PC-3 (cell line): ENCODE measurements at places on chromosomes 7 and 10.
A peak's percentile ranks its signal among the peaks of the same experiment; 100 is the strongest.

DNA sequence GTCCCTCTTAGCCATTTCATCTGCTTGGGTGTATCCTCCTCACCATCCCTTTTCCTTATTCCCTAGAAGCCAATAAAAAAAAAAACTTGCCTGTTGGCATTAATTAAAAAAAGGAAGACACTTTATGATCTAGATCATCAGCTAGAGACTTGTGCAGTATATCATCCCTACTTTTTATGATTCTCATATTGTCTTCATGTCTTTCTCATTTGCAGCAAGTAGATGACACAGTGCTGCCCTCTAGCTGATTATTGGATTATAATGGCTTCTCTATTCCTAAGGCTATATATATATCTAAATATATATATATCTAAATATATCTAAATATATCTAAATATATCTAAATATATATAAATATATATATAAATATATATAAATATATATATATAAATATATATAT, 272.4 kb upstream of the LRGUK start:
- DNase-seq = peak; percentile 69

- peak; percentile 78 for DNase-seq
Observed at GRCh38 chr10:59234816-59235429, 58.5 kb downstream of the PHYHIPL start.

DNA sequence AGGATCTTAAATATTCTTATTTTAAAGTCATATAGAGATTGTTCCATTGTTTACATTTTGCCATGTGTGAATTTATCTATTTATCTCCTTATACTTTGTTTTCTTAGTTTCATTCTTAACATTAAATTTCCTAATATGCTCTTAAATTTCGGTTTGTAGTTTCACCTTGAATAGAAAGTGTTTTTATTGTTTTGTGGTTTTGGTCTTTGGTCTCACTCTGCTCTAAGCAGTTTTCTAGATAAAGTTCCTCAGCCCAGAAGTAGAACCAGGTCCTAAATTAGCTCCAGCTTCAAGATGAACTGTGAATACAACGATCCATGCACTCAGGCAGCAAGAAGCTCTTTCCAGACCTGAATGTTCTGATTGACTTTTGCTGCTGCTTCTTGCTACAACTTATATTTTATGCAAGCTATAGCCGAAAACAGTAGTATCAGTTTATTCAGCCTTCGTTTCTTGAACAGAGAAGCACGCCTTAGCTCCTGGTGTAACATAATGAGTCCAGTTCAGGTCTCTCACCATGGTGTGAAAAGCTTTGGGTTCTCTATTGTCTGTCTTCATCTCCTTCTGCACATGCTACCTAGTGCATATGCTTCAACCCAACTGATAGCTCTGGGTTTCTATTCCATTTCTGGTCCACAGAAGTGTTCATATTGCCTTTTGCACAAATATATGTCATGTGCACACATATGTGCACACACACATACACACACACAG, 95.3 kb downstream of the SEM1 start:
- DNase-seq = no peak

GRCh38 chr10:61992671-61993668, 91.5 kb downstream of the ARID5B start:
- peak; percentile 50 for DNase-seq

GRCh38 chr7:121936951-121937623, 64.1 kb downstream of the PTPRZ1 start:
- DNase-seq = no peak

DNA sequence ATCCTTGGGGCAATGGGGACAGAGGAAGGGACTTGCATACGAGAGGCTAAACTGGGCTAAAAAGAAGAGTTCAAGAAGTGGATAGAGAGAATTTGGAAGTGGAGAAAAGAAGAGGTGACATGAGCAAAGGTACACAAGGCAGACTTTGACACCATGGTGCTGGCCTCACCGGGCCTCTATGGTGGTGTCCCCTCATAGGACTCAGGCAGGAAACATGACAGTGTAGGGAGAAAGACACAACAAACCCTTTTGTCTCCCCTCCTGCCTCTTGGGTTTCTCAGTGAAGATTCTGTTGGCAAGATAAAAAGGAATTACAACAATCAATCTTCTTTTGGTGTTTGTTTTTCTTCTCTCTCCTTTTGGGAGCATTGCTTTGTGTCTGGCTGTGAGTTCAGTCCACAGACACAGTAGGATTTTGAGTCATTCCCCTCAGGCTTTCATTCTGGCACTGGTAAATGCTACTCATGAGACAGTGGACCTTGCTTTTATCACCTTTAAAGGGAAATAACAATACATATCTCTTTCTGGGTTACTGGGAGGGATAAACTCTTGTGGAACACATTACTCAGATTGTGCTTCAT, 827.7 kb downstream of the TNS3 start:
- peak; percentile 85 for DNase-seq

- no peak for DNase-seq
Observed at GRCh38 chr10:125415964-125416363, 255.6 kb upstream of the CTBP2 start.

DNA sequence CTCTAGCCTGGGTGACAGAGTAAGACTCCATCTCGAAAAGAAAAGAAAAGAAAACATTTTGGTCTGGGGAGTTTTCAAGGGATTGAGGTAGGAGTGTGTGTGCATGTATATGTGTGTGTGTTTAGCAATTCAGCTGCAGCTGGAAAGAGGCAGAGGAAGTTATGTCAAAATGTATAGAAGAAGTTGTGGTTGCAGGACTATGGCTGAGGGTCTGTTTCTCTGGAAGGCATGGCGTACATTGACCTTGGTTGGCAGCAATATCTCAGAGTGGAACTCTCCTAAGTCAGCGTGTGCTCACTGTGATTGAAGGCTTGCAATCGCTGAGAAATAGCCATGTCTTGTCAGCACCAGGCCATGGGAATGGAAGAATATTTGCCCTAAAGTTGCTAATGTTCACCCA, 28.6 kb upstream of the RHBDD2 start:
- DNase-seq = no peak

DNA sequence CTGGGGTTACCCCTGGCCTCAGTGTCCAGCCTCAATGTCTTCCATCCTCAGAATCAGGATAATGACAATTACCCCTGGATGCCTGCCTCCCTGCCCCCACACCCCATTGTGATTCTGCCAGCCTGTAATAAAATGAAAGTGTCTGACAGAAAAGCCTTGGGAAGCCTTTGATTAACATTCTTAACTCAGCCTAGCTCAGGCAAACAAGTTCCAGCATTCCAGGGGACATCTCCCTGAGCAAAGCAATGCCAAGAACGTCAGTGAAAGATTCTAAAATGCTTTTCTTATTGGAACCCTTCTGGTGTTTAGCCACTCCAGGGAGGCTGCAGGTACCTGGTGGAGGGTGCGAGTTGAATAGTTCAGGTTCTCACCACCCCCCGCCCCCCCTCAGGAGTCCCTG, 18.7 kb downstream of the AFAP1L2 start:
- DNase-seq = no peak

- no peak for DNase-seq
Observed at GRCh38 chr7:15795393-15795792, 108.9 kb upstream of the MEOX2 start.

GRCh38 chr10:80452069-80452468, 2.0 kb upstream of the TSPAN14 start:
- no peak for DNase-seq

DNA sequence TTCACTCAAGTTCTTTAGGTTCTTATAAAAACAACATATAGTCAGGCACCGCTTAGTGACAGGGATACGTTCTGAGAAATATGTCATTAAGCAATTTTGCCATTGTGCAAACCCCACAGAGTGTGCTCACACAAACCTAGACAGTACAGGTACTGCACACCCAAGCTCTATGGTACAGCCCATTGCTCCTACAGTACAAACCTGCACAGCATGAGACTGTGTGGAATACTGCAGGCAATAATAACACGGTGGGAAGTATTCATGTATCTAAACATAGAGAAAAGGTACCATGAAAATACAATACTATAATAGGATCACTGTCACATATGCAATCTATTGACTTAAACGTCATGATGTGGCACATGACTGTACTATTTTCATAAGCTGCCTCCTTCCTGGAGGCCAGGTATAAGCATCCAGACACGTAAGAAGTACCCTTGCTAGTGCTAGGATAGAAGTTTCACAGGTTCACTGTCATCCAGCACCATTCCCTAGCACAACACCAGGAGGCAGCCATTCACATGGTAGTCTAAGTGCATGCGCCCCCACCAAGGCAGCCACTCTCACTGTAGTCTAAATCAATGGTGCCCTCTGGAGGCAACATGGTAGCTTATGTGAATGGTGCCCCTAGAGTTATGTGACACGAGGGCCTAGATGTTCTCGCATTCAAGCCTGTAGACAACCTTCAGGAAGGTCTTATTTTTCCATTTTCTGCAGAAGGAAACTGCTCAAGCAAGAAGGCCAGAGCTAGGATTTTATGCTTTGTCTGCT, 98.5 kb downstream of the ARHGAP22 start:
- peak; percentile 83 for DNase-seq

DNA sequence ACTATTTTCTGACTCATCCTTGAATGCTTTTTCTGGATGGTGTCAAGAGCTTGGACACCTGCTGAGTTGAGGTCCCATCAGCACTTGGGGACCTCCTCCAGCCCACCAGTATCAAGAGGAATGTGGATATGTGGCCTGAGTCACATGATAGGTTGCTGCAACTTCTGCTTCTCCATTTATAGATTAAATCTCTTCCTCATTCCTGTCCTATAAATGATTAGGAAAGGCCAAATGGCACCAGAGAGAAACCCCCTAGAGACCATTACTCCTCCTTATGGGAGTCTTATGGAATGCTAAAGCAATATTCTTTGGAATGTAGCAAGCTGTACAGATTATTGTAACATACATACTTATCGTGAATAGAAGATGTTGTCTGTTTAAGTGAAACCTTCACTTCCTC, 85.6 kb downstream of the NEUROD6 start:
- DNase-seq = no peak

- no peak for DNase-seq
Observed at GRCh38 chr10:60742512-60742911, 35.8 kb upstream of the CDK1 start.

- DNase-seq = no peak
Observed at GRCh38 chr10:44044549-44044948, 340.3 kb downstream of the CXCL12 start.

- DNase-seq = no peak
Observed at GRCh38 chr10:62638062-62638477, 166.4 kb upstream of the ADO start.

DNA sequence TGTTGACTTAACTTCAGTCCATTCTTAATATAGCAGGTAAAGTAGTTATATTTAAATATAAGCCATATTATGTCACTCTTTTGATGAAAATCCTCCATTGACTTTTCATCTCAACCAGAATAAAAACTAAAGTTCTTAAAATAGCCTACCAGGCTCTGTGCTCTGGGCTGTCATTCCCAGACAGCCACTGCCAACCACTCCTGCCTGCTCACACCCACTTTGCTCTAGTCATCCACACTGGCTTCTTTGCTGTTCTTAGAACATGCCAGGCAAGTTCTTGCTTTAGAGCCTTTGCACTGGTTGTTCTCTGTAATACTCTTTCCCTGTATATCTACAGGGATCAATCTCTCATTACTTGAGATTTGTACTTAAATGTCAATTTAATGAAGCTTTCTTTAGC, 80.6 kb downstream of the ZEB1 start:
- peak; percentile 12 for DNase-seq

GRCh38 chr10:522350-522749, 167.1 kb downstream of the DIP2C start:
- DNase-seq = no peak

- peak; percentile 67 for DNase-seq
Observed at GRCh38 chr10:124381011-124381611, 37.6 kb downstream of the OAT start.

DNA sequence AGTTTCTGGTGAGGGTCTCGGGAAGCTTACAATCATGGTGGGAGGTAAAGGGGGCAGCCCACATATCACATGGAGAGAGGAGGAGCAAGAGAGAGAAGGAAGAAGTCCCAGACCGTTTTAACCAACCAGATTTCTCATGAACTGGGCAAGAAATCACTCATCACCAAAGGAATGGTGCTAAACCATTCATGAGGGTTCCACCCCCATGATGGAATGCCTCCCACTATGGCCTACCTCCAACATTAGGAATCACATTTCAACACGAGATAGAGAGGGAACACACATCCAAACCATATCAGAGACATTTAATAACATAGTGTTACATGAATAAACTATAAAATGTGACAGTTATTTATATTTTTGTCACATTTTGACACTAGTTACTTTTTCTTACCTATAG, 214.8 kb upstream of the MAGI2 start:
- DNase-seq = no peak

- no peak for DNase-seq
Observed at GRCh38 chr10:126840576-126841135, 64.6 kb upstream of the DOCK1 start.

DNA sequence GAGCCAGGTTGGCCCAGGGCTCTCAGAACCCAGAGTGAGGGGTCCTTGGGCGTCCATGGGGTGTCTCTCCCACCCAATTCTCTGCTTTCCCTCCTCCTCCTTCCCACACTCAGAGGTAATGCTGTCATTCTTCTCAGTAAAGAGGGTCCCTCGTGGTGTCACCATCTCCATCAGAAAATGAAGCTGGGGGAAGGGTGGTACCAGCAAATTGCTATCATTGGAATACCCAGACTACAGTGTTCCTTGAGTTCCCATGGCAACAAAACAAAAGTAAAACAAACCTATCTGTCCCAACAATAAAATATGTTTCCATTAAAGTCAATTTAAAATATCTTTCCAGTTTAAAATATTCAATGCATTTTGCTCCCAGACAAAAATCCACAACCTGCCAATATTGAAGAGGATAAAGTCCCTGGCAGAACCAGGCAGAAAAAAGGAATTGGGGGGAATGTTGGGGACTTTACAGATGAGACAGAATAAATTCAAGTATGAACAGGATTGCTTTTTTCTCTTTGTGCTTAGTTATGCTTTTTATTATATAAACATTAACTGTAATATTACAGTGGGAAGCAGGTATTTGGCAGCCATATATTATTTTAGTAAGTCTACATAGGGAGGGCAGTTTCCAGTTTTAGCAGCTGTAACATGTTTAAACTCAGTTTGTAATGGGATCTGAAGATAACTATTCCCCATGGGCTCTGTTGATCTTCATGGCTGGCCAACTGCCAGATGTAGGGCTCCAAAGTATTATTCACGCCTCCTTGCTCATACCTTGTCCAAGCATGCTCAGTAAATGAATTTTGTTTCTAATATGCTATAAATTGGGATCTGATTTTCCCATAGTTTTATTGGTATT, 182.1 kb downstream of the ARID5B start:
- peak; percentile 85 for DNase-seq
